CD8-positive, alpha-beta T cell (primary cell): ENCODE measurements at places on chromosomes 3 and 15. TPM values are rescaled to one million over a fixed set of nuclear protein-coding genes. Genes with fewer than 3 reads are reported as not detected.

Gene LSAMP
- total RNA-seq = not detected

Gene CEMIP
- not detected for total RNA-seq

Gene ARID3B
- 38.7 TPM for total RNA-seq

Gene WDR93
- not detected for total RNA-seq

Gene ELL3
- total RNA-seq = 0.67 TPM

Gene FOXB1
- total RNA-seq = not detected

Gene GP5
- total RNA-seq = 2.5 TPM

Gene XIRP1
- not detected for total RNA-seq

DNA sequence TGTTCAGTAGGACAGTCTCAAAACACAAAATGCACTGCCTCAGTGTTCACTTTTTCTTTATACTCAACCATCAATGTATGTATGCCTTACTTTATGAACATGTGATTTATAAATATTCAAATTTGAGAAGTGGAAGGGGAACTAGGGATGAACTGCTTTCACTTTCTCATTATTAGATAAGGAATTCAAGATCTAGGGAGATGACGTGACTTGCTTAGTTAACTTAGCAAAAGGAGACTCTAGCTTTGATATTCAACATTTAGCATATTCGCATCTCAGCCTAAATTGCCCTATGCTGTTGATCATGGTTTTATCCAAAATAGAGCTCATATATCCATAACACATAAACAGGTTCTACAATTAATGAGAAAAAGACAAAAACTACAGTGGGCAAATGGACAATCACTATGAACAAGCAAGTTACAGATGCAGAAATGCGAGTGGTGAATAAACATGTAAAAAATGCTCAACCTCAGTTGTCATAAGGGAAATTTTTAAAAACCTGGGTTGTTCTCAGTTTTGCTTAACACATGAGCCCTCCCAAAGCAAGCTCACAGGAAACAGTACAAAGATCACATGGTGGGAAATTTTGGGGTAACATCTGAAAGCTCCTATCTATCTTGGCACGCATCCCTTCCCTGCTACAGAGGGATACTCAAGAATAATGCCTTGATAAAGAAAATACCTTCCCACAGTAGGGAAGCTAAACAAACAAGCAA lies 269.8 kb downstream of the THRB start:
- no peak for DNase-seq

GRCh38 chr3:132090921-132091320 lies 56.1 kb upstream of the CPNE4 start:
- DNase-seq = no peak

DNA sequence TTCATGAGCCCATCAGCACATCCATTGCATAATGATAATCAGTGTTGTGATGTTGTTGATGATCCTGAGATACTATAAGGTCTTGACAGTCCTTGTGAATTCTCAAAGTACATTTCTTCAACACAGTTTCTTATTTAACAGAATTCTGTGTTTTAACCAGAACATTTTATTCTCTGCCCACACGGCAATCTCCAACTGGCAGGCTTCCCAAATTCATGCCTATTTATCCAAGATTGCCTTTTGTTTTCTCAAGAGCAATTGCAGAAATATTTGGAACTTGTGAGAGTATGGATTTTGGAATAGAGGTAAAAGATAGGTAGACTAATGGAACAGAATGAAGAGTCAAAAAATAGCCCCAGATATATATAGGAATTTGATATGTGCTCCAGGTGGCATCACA lies 116.0 kb downstream of the UACA start:
- DNase-seq = no peak

GRCh38 chr3:55489798-55490132 lies 2.7 kb upstream of the WNT5A start:
- no peak for DNase-seq

DNA sequence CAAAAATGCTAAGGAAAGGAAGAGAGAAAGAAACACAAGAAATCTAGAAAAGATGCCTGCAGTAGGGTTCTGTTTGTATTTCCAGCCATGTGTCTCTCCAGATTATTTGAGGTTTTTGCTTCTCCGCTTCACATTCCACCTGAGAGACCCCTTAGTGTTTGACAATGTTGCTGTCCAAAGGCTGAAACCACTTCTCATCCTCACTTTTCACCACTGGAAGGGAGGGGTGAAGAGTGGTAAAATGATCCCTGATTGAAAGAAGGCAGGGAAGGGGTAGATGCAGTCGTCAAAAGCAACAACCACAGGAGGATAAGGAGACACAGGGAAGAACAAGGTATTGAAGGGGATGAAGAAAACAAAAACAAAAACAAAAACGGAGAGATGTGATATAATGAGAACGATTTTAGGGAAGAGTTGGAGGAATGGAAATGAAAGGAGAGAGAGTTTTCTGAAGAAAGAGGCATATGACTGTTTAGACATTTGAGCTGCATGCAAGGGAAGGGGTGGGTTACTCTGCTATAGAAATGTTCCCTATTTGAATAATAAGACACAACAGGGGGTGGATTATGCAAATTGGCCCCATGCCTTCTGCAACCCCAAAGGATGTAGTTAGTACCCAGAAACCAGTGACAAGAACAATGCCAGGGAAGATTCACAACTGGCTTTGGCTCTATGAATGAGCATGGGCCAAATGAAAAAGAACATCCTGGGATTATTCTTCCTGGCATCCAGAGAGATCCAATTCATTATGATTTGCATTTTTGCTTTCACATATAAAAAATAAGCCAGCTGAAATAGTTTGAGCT lies 235.9 kb downstream of the GAP43 start:
- DNase-seq = no peak

GRCh38 chr15:86383611-86384010 lies 303.9 kb downstream of the AGBL1 start:
- DNase-seq = no peak

GRCh38 chr15:56035166-56035565 lies 41.8 kb upstream of the NEDD4 start:
- no peak for DNase-seq

DNA sequence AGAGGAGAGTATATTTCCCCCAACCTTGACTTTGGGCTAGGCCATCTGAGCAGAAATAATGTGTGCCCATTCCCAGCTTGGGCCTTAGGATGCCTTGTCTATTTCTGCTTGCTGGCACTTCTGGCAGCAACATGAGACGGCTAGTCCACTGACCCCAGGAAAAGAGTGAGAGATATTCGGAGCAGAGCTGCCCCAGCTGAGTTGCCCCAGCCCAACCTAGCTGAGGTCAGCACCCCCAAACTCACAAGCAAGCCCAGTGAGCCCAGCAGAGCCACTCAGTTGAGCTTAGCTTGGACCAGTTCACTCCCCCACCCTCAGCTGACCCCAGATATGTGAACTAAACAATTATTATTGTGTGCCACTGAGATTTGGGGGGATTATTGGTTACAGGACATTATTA lies 20.2 kb downstream of the ITGA11 start:
- DNase-seq = no peak

DNA sequence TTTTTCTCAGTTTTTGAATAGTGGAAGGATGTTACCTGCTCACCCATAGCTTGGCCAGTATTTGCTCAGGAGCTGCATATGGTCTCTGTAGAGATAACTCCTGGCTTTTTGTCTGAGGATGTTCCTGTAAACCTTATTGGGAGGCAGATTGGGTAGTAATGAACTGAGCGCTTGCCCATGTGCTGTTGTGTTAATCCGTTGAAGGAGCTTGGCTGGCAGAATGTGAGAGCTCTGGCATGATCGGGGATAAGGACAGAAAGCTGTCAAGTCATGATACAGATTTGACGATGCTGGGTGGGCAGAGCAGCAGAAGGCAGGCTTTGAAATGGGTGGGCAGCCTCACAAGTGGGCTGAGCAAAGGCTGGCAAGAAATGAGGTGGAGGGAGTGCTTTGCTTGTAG lies 27.4 kb downstream of the SH3GL3 start:
- DNase-seq = no peak

GRCh38 chr3:188361888-188362287 lies 207.9 kb downstream of the LPP start:
- no peak for DNase-seq

DNA sequence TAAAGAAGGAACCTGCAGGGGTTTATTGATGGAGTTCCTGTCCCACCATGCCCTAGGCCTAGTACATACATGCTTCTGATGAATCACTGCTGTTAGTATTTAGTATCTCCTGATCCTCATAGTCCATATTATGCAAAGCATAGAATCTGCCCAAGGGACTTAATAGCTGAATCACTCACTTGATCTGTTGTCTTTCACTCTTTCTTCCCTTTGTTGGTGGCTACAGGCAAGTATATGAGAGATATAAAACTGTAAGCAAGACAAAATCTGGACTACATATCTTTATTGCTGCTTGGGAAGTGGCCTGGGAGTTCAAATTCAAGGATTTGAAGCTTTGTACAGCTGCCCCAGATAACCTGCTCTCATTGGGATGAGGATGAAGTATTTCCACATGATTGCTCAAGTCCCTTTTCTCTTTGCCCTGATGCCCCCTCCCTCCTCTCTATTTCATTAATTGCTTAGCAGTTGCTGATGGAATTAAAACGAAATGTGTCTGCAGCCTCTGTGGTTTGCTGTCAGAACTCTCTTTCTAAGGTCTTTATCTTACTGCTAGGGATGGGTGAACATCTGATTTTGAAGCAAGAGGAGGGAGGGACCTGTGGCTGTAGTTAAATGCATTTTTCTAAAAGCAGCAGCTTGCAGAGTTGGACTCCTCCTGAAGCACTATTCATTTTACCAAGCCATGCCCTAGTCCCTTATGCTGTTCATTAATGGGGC lies 114.1 kb downstream of the ZNF609 start:
- no peak for DNase-seq

DNA sequence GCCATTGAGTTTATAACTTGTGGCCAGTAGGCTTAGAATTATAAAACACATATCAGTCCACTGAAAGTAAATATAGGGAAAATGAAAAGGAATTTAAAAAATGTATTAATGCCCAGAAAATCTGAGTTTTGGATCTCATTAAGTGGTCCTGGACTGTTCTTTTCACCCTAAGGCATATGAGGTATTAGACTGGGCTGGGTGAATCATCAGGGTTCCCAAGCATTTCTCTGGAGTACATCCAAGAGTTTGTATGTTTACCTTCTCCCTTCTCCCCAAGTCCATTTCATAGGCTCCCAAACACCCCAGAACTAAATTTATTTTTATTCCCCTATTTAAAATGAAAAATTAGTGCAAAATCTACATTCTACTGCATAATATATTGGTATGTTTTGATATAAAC lies 31.9 kb upstream of the SPTSSB start:
- no peak for DNase-seq

GRCh38 chr3:72533591-72534473 lies 314.4 kb downstream of the SHQ1 start:
- no peak for DNase-seq

- DNase-seq = no peak
Measured at GRCh38 chr15:69782139-69782658, 315.5 kb downstream of the TLE3 start.

DNA sequence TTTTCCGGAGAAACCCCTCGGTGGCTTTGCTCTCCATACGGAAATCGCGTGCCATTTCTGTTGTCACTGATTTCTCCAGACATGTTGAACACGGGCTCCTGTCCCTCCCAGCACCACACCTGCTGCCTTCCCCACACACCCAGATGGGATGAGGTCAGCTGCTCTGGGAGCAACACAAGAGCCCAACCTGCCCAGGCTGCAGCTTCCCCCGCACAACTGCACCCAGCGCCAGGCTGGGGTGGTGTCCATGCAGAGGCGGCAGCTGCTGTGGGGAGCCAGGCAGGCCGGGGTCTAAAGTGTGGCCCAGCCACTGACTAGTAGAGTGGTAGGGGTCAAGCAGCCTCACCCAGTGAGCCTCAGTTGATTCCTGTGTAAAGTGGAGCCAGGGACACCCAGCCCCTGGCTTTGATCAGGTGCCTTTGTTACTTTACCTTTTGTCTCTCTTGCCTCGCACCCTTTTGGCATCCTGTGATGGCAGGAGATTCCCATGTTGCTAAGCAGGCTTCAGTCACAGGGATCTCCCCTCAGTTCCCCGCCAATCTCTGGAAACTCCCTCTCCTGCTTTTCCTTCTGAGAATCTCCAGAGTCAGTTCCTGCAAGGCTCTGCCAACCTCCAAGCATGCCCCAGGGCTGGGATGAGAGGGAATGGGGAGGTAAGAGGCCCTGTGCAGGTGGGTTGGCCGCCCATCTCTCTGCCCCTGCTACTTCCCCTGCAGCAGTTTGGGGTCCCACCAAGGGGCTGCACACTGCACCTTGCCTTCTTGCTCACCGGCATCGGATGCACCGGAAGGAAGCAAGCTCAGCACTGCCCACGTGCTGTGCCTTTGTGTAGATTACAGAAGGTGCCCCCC lies 91.8 kb upstream of the ALDH1A3 start:
- no peak for DNase-seq

- no peak for DNase-seq
Measured at GRCh38 chr3:169421182-169421581, 242.3 kb downstream of the MECOM start.

DNA sequence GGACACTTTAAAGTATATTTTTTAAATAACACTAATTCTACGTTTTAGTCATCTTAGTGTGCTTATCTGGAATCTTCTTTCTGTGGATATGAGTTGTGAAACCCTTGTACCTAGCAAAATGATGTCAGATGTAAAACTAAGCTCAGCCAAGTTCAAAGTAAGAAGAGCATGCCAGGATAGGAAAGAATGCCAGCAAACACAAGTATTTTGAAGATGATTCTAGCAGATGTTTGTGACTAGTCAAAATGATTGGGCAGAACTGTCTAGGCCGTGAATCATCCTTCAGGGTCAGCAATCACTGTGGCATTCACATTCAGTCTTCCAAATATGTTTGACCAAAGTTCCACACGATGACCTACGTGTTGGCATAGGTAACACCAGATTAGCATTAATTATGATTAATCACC lies 5.4 kb upstream of the PLOD2 start:
- DNase-seq = no peak

DNA sequence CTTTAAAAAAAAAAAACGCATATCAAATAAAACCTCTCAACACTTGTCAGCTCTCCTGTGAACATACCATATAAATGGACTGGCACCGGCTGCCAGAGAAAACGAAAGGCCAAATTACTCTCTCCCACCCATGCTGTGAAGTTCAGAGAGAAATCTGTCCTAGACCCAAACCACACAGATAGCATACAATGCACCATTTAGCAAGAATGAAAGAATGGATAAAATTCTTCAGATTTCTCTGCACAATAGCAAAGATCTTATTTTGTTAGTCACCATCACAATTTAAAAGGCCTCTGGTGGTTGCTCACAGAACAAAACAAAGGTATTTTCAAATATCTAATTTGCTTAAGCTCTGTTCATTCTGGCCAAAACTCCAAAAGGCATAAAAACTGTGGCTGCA lies 93.9 kb upstream of the BHLHE40 start:
- DNase-seq = no peak

GRCh38 chr15:89018207-89018606 lies 70.0 kb upstream of the ABHD2 start:
- DNase-seq = no peak

DNA sequence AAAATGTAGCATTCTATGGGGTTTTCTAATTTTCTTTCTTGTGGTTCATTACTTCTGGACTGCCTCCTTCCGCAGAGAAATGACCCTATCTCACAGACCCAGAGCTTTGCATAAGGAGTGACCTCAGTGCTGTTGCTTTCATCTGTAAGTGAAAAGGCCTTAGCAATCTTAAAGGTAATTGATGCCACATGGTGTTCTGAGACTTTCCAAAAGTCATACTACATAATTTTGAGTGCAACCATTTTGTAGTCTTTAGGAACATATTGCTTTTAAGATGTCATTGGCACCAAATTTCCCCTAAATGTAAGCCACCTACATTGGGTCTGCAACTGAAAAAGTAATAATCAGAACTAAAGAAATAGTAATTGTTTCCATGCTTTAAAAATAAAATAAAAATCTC lies 9.2 kb upstream of the HHLA2 start:
- DNase-seq = no peak
